Nephron progenitor cell (in vitro differentiated cells): ENCODE measurements at places on chromosomes 7 and 10.

- H3K4me1 ChIP-seq = no peaks in the 10 kb centered on the region
- no peak for DNase-seq
- no peak overlapping the region for H3K4me3 ChIP-seq
- no peaks in the 10 kb centered on the region for H3K27me3 ChIP-seq
Observed at GRCh38 chr7:113202284-113202683, 83.9 kb upstream of the SMIM30 start.

- peaks cover 11% of the 10 kb centered on the region for H3K4me1 ChIP-seq
- no peak overlapping the region for H3K27ac ChIP-seq
- DNase-seq = peak; percentile 67
- H3K36me3 ChIP-seq = no peaks in the 10 kb centered on the region
Observed at GRCh38 chr10:86244297-86245014, 122.1 kb downstream of the GRID1 start.

DNA sequence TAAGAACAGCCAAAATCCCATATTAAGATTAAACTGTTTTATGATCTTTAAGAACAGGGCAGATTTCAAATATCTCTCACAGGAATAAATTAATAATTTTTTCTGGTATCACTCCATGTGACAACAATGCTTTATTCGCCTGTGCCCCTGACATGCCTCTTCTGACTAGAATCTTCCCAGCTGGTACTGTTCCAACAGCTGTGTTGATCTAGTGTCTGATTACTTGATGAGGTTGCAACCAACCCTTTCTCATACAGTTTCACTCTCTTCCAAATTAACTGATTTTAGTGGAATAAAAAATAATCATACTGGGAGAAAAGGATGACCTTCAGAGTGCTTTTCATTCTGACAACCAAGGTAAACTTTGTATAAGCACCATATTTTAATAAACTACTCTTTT lies 151.9 kb downstream of the CHRM2 start:
- no peak overlapping the region for H3K27ac ChIP-seq
- no peak for DNase-seq
- H3K27me3 ChIP-seq = peaks cover 3% of the 10 kb centered on the region
- H3K4me1 ChIP-seq = no peaks in the 10 kb centered on the region
- no peaks in the 10 kb centered on the region for H3K36me3 ChIP-seq

DNA sequence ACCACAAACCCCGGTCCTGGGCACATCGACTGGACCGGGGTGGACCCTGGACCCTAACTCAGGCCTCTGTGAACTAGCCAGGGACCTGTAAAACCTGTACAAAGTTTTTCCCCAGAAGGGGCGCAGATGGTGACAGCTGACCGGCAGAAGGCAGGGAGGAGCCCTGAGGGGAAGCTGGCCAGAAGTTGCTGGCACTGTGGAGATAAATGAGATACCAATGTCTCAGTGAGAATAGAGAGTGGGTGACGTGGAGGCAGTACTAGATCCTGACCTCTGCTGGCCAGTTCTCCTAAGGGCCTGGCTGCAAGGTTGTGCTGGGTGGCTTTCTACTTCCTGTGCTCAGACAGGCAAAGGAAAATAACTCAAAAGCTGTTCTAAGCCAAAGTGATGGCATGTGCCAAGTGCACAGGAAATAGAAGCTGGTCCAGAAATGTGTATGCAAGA lies 10.6 kb upstream of the TSPAN14 start:
- no peak overlapping the region for H3K4me3 ChIP-seq
- H3K36me3 ChIP-seq = no peaks in the 10 kb centered on the region
- DNase-seq = no peak
- H3K27ac ChIP-seq = no peak overlapping the region

GRCh38 chr7:110375068-110375467 lies 715.9 kb upstream of the LRRN3 start:
- no peak overlapping the region for H3K27ac ChIP-seq
- no peak for DNase-seq
- H3K36me3 ChIP-seq = no peaks in the 10 kb centered on the region
- no peaks in the 10 kb centered on the region for H3K4me1 ChIP-seq
- H3K4me3 ChIP-seq = no peak overlapping the region
- H3K27me3 ChIP-seq = peaks cover 3% of the 10 kb centered on the region

GRCh38 chr7:44367475-44368043 lies 42.2 kb upstream of the CAMK2B start:
- H3K4me3 ChIP-seq = no peak overlapping the region
- H3K4me1 ChIP-seq = no peaks in the 10 kb centered on the region
- DNase-seq = no peak

GRCh38 chr10:101403161-101403560 lies 49.2 kb downstream of the BTRC start:
- no peak overlapping the region for H3K27ac ChIP-seq
- no peak overlapping the region for H3K4me3 ChIP-seq
- peaks cover 2% of the 10 kb centered on the region for H3K27me3 ChIP-seq
- DNase-seq = no peak
- no peaks in the 10 kb centered on the region for H3K4me1 ChIP-seq

GRCh38 chr10:6072215-6072934 lies 10.2 kb upstream of the IL2RA start:
- no peak overlapping the region for H3K27ac ChIP-seq
- H3K36me3 ChIP-seq = no peaks in the 10 kb centered on the region
- DNase-seq = no peak
- peaks cover 10% of the 10 kb centered on the region for H3K4me1 ChIP-seq
- no peak overlapping the region for H3K4me3 ChIP-seq

GRCh38 chr7:105896407-105896911 lies 20.1 kb upstream of the ATXN7L1 start:
- H3K4me3 ChIP-seq = no peak overlapping the region
- DNase-seq = no peak
- H3K4me1 ChIP-seq = no peaks in the 10 kb centered on the region
- H3K27ac ChIP-seq = no peak overlapping the region

DNA sequence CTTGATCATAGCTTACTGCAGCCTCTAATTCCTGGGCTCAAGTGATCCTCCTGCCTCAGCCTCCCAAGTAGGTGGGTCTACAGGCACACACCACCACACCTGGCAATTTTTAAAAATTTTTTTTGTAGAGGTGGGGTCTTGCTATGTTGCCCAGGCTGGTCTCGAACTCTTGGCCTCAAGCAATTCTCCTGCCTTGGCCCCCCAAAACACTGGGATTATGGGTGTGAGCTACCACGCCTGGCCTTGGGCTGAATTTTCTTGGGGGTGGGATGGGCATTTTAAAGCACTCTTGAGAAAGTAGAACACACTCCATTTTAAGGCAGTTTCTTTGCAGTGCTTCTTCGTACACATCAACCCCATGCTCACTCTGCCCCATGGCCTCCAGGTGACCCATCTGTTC lies 28.7 kb downstream of the TBXAS1 start:
- DNase-seq = no peak
- H3K4me1 ChIP-seq = peaks cover 22% of the 10 kb centered on the region
- H3K27me3 ChIP-seq = peaks cover 5% of the 10 kb centered on the region
- H3K36me3 ChIP-seq = no peaks in the 10 kb centered on the region
- H3K27ac ChIP-seq = no peak overlapping the region

GRCh38 chr7:66741710-66742049 lies 1.1 kb downstream of the RABGEF1 start:
- peak overlapping the region; percentile 92 for H3K4me3 ChIP-seq
- DNase-seq = no peak
- peaks cover 23% of the 10 kb centered on the region for H3K4me1 ChIP-seq
- H3K27ac ChIP-seq = peak overlapping the region; percentile 96
- H3K27me3 ChIP-seq = peaks cover 2% of the 10 kb centered on the region
- H3K36me3 ChIP-seq = peaks cover 23% of the 10 kb centered on the region

DNA sequence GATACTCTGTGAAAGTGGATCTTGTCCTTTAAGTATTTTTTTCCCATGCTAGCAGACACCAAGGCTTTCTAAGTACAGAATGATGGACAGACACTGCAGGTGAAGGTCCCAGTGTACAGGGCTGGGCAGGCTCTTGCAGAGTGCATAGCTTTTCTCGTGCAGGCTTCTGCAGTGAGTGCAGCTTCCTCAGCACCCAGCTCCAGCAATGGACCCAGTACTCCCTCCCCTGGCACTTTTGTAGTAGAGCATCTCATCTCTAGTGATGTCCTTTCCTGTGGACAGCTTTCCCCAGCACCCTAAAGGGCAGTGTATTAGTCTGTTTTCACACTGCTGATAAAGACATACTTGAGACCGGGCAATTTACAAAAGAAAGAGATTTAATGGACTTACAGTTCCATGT lies 104.3 kb downstream of the CUL2 start:
- no peaks in the 10 kb centered on the region for H3K4me1 ChIP-seq
- H3K36me3 ChIP-seq = peaks cover 7% of the 10 kb centered on the region
- no peak overlapping the region for H3K4me3 ChIP-seq
- H3K27ac ChIP-seq = no peak overlapping the region

GRCh38 chr10:22475651-22476600 lies 130.6 kb downstream of the SPAG6 start:
- no peaks in the 10 kb centered on the region for H3K36me3 ChIP-seq
- peak overlapping the region; percentile 92 for H3K4me3 ChIP-seq
- peak; percentile 65 for DNase-seq

GRCh38 chr10:132643709-132644526 lies 106.3 kb downstream of the INPP5A start:
- H3K27me3 ChIP-seq = peaks cover 6% of the 10 kb centered on the region
- peaks cover 30% of the 10 kb centered on the region for H3K4me1 ChIP-seq
- no peak overlapping the region for H3K27ac ChIP-seq
- DNase-seq = no peak

DNA sequence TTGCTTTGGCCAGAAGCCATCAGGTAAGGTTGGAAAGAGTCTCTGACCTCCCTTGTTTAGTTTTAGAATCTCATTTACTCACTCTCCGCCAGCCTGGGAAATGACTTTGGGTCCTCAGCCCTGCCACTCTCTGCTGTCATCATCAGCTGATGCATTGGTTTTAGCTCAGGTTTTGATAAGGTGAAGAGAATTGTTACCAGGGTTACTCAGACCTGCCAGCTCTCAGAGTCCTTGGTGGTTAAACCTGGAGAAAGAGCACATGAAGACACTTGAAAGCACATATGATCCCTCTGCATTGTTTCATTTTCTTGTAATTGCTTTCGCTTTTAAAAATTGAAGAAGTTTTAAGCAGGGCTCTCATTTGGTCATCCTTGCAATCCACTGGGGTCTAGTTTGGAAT lies 4.0 kb upstream of the CROT start:
- DNase-seq = no peak
- H3K27ac ChIP-seq = peak overlapping the region; percentile 55
- peaks cover 26% of the 10 kb centered on the region for H3K36me3 ChIP-seq
- H3K4me1 ChIP-seq = peaks cover 54% of the 10 kb centered on the region
- no peak overlapping the region for H3K4me3 ChIP-seq

GRCh38 chr10:133476641-133476990 lies 22.9 kb downstream of the SCART1 start:
- no peak overlapping the region for H3K4me3 ChIP-seq
- H3K27ac ChIP-seq = no peak overlapping the region
- no peak for DNase-seq
- H3K27me3 ChIP-seq = peaks cover 3% of the 10 kb centered on the region
- no peaks in the 10 kb centered on the region for H3K36me3 ChIP-seq

DNA sequence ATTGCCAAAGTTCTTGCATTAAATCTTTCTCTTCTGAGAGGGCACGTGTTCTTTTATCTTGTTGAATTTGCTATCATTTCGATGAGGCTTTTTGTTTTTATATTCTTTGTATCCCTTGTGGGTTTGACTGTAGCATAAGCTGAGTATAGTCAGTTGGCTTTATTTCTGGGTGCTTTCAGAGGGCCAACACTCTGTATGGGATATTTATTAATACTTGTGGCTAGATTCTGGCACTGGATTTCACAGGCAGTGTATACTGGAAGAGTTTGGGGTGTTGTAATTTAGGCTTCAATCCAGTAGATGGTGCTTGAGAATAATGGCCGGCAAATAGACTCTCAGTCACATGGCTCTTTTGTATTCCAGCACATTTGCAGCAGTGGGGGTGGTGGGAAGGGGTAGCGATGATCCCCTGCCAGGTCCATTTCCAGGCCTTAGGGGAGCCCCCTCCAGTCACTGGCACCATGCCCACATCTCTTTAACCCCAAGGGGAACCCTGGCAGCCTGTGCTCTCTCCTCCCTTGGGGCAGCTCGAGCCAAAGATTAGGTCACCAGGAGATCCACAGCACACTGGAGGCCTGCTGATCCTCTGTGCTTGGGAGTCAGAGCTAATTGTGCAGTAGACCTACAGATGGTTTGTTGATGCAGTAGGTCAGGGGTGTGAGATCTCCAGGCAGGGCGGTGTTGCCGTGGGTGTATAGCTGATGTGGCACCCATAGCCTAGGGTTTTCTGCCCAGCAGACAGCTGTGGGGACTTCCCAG lies 81.8 kb downstream of the PTPN20 start:
- H3K27me3 ChIP-seq = peaks cover 4% of the 10 kb centered on the region
- no peak for DNase-seq
- H3K36me3 ChIP-seq = peaks cover 5% of the 10 kb centered on the region
- no peak overlapping the region for H3K4me3 ChIP-seq

DNA sequence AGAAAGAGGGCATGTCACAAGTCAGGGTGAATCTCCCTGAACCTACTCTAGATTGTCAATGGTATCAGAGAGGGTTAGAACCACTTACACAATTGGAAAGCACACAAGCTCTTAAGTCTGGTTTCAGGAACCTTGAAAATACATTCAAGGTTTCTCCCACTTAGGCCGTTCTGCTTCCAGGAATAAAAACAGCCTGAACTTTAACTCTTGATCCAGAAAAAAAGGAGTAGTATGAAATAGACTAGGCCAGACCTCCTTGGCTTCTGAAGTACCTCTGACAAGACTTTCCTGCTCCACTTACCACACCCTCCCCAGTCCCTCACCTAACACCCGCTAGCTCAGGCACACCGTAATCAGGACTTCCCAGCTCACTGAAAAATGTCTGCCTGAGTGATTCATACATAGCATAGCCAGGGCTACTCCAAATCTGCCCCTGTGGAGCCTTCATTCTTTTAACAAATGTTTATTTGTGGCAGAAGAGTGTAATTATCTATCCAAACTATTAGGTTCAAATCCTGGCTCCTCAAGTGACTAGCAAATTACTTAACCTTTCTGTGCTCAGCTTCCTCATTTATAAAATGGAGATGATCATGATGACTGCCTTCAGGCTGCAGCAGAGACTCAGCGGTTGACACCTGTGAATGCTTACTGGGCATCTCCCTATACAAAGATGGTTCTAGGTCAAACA lies 30.3 kb upstream of the IL6 start:
- no peak overlapping the region for H3K4me3 ChIP-seq
- H3K4me1 ChIP-seq = no peaks in the 10 kb centered on the region
- H3K27me3 ChIP-seq = no peaks in the 10 kb centered on the region
- DNase-seq = no peak
- H3K27ac ChIP-seq = peak overlapping the region; percentile 52
- no peaks in the 10 kb centered on the region for H3K36me3 ChIP-seq

DNA sequence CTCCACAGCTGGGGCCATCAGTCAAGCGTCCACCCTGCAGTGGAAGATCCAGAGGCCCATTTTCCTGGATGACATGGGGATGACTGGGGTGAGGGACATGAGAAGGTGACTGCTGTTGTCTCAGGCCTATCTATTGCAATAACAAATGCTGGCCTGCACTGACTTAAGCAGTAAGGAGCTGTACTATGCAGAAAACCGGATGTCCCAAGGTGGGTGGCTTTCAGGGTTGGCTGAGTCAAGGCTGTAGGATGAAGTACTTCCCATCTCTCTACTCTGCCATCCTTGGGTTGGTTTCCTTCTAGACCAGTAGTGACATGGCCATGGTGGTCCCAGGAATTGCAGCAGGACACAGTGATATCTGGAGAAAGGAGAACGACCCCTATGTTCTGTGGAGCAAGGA lies 48.1 kb downstream of the NEURL1 start:
- no peak for DNase-seq
- no peaks in the 10 kb centered on the region for H3K36me3 ChIP-seq
- H3K27ac ChIP-seq = no peak overlapping the region
- peaks cover 32% of the 10 kb centered on the region for H3K4me1 ChIP-seq
- H3K4me3 ChIP-seq = no peak overlapping the region

- no peaks in the 10 kb centered on the region for H3K27me3 ChIP-seq
- H3K4me1 ChIP-seq = peaks cover 20% of the 10 kb centered on the region
- no peaks in the 10 kb centered on the region for H3K36me3 ChIP-seq
Observed at GRCh38 chr7:18796216-18796615, 300.7 kb downstream of the HDAC9 start.
